ENCODE measurements at places on chromosomes 5 and 9.

- DNase-seq = no peak
Observed at GRCh38 chr5:40414922-40415321, 264.8 kb upstream of the PTGER4 start.

- no peak for DNase-seq
Observed at GRCh38 chr5:130237721-130238120, 333.5 kb downstream of the CHSY3 start.

GRCh38 chr5:140609126-140609525 is 23.8 kb downstream of the CD14 start:
- DNase-seq = no peak

DNA sequence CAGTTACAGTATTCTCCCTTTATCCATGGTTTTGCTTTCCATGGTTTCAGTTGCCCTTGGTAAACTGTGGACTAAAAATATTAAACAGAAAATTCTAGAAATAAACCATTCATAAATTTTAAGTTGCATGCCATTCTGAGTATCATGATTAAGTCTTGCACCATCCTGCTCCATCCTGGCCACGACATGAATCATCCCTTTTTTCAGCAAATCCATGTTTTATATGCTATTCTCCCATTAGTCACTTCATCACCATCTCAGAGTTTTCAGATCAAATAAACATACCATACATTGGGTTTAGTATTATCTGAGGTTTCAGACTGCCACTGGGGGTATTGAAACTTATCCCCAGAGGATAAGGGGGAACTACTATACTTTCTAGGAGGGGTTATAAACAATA is 234.4 kb upstream of the ATP10B start:
- no peak for DNase-seq

DNA sequence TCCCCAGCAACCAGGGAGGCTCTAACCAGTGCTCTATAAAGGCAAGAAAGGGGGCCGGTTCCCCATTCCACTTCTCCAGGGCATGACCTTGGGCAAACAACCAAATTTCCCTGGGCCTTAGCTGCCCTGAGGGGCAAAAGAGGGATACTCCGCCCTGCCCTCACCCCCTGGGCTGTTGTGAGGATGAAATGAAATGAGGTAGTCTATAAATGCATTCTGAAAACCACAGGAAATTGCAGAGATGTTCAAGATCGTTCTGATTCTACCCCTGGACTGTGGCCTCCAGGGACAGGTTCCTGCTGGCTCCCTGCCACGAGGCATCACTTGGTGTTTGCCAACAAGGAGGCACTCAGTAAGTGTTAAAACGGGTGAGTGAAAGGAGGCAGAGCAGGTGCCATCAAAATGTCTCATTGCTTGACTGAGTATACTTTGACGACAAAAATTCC is 5.7 kb downstream of the RAPGEF1 start:
- no peak for DNase-seq

DNA sequence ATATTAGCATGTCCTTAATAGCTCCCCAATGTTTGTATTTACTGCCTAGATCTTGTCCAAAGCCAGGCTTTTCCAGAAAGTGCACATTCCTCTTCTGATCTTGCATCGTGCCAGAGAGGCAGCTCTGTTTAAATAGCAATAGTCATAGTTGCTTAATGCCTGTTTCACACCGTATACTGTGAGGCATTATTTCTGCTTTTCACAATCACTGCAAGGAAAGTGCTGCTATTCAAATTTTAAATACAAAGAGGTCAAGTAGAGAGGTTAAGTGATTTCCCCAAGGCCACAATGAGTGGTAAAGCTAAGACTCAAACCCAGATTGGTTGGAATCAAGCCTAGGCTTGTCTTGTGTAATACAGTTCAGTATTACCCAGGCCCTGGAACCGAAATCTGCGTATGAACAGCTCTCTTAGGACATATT is 153.6 kb downstream of the SNX18 start:
- no peak for DNase-seq

DNA sequence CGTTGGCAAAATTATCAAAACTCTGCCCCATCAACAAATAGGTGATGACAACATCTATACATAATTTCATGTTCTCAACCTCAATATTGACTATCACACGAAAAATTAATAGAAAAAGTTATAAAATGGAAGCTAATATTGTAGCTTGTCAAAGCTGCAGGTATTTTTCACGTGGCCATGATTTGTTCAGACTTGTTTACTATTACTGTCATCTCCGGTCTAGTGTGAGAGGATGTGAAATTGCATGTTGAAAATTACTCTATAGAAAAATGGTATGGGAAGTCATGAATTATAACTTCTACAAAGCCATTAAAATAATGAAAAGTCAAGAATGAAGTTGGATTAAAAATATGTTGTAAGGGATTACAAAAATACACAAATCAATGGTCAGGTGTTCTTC is 385.8 kb downstream of the PTPRD start:
- DNase-seq = no peak

DNA sequence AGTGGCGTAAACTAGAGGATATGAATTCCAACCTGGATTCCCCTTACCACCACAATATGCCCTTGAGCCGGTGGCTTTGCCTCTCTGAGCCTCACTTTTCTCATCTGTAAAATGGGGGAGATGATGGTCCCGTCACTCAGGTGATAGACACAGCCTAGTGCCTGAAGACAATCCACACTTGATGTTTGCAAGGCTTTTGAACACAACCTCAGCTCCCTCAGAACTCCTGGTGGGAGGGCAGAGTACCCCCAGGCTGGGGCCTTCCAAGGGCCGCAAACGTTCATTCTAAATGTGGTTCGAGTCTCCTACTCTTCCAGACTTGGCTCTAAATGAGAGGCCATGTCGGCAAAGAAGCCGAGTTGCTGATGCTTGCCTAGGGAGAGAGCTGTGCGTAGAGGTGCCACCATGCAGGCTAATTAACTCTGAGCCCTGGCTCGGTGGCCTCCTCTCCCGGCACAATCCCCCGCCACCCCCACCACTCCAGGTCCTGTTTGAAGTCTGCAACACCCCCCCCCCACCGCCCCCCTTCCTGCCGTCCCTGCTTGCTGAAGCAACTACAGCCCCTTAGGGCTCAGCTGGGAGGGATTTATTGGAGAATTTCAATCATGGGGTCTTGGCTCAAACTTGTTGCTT is 97.7 kb upstream of the LMX1B start:
- DNase-seq = no peak

- peak; percentile 33 for DNase-seq
Observed at GRCh38 chr5:39224196-39224761, 4.9 kb upstream of the FYB1 start.

GRCh38 chr9:127283917-127284497 is 19.4 kb downstream of the GARNL3 start:
- peak; percentile 21 for DNase-seq

GRCh38 chr9:79123415-79123814 is 448.4 kb upstream of the TLE4 start:
- no peak for DNase-seq

DNA sequence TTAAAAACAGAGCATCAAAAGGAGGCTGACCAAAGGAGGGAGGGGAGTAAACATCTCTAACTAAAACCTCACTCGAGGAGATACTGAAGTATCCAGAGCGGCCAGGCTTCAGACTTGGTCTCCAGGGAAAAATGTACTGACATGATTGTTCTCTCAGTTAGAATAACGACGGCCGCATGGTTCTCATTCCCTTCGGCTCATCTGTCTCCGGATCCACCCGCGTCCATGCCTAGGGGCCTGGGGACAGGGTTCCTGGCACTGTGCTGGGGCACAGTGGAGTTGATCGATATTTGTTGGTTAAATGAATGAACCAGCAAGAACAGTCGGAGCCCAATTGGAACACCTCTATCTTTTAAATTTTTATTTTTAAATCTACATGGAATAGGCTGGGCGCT is 167.1 kb upstream of the PHYKPL start:
- no peak for DNase-seq

- no peak for DNase-seq
Observed at GRCh38 chr5:106522296-106522695, 1148.4 kb downstream of the EFNA5 start.

GRCh38 chr5:180222056-180222455 is 13.0 kb upstream of the RASGEF1C start:
- DNase-seq = no peak

DNA sequence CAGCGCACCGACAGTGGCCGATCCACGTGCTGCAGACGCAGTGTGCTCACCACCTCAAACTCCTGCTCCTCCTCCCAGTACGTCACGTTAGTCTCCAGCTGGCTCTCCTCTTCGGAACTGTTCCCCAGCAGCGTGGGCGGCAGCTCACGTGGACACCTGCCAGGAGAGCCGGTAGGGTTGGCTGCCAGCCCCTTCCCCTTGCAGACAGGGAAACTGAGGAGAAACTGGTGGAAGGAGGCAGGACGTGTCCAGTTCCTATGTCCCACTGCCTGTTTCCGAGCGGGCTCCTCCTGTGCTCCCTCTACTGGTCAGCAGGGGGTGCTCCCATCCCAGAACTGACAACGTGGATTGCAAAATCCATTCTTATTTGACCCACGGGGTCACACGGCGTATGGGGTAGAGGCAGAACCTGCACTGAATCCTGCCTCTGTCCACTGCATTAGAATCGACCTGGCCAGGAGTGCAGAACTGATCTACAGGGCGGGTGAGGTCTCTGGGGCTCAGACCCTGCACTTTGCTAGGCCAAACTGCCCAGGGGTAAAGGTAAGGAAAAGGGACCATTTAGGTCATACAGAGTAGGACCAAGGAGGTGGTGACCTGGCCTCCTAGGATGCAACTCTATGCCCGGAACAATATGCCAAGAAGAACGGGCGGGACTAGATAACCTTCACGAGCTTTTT is 25.7 kb downstream of the PDGFRB start:
- DNase-seq = peak; percentile 80

DNA sequence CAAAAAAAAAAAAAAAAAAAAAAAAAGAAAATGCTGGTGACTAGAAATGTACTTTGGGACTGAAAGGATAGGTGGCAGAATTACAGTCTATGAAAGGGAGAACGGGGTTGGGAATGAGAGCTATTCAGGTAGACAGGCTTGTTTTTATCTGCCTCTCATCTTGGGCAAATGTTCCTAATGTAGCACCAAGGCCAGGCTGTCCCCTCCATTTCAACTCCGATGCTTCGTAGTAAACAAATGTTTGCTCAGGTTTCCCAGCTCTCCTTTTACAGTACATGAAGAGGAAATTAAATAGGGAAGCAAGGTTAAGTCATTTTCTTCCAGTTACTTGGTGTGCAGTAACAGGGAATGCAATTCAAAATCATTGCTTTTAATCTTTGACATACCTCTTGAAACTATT is 4.4 kb upstream of the BASP1 start:
- DNase-seq = no peak

- peak; percentile 17 for DNase-seq
Observed at GRCh38 chr5:134240421-134240962, 14.6 kb upstream of the PPP2CA start.

DNA sequence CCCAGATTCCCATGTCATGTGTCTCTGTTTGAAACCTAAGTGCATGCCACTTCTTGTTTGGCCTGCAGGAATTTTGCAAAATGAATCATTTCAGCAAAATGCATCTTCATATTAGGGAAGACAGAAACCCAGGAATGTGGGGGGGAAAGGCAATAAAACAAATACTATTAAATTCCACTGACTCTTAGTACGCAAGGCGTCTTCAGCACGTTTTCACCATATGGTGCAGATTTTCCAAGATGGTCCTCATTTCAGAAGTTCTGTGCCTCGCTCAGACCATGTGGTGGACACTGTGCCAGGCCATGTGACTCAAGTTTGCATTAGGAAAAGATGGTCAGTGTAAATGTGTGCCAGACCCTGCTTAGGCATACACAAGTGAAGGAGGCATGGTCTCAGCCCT is 184.0 kb downstream of the ACTL7B start:
- no peak for DNase-seq

Measured in neural progenitor cell (in vitro differentiated cells).